ENCODE measurements at places on chromosomes 7 and 10.

- no peak for DNase-seq
Measured at GRCh38 chr7:140447841-140448240, 31.5 kb downstream of the MKRN1 start.

DNA sequence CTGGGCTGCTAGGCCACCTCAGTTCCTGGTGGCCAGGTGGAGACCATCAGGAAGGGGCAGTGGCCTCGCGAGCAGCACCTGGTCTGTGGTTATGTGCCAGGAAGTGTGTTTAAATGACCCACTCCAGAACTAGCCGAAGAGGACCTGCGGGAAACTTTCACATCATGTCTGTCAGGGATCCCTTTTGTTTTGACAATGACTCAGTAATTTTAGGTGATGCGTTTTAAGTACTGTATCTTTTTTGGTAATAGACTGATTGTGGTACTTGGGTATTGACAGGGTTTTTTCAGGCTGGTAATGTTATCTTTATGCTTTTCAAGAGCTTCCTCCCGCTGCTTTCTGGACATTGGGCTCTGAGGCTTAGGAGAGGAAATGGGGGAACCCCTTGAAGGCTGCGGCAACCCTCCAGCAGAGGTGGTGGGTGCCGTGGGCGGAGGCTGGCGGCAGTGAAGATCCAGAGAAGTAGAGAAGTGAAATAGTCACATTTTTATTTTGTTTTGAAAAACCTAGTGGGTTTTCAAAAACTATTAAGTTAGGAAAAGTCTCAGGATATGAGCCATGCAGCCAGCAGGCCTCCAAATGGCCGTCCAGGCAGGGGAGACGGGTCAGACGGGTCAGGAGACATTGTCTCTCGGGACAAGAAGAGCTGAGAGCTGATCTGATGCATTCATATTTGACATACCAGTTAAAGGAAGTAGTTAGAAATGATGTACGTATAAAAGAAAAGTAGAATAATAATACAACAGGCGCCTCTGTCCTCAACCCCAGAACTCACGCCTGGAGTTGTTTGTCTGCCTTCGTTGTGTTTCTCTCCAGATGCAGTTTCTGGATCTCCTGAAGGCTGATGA, 27.7 kb downstream of the PPP2R2D start:
- no peak for DNase-seq

GRCh38 chr7:1252540-1253090, 19.9 kb downstream of the UNCX start:
- DNase-seq, result no peak

DNA sequence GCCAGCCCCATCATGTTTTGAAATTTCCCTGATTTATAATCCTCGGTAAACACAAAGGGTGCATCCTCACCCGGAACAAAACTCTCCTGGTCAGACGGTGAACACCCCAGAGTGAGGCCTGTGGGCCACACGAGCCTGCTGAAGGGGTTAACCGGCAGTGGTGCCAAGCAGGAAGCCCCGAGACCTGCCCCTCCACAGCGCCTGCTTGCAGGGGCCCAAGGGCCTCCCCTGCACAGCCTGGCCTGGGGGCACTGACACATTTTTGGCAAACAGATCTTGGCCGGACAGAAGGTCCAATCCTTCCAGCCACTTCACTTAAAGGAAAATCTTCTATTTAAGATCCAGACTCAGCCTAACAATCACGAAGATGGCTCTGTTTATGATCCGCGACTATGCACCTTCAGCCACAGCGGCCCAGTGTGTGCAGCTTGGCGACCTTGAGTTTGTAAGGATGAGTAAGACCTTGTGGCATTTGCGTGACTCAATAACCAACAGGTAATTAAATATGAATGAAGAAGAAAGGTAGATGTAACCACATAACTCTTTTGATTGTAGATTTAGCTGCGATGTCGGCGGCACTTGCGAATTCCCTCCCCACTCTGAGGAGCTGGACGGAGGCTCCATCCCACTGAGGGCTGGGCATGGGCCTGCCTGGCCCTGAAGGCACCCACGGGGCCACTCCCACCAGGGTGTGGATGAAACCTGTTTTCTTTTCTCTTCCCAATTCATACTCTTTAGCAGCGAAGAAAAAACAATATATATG, 328.2 kb downstream of the DNAJB6 start:
- DNase-seq, result no peak

DNA sequence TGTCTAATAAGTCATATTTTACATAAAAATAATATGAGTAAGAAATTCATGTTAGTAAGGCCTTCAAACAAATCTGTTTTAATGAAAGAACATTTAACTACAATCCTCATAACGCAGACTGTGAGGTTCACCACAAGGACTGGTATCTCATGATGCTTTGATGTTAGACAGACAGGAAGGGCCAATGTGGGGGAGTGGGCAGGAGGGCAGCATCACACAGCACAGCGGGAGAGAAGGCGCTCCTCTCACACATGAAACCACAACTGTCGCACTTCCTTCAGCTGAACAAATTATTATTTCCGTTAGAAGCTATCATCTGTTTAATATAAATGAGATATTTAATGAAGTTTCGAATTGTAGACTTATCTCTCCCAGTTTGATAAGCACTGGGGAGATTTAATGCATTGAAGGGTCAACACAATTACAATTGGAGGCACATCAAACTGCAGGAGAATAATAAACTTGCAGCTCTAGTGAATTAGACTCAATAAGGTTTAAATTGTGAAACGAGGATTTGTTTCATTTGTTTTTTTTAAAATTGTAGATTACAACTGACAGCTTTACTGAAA, 466.1 kb downstream of the PARD3 start:
- DNase-seq, result no peak

DNA sequence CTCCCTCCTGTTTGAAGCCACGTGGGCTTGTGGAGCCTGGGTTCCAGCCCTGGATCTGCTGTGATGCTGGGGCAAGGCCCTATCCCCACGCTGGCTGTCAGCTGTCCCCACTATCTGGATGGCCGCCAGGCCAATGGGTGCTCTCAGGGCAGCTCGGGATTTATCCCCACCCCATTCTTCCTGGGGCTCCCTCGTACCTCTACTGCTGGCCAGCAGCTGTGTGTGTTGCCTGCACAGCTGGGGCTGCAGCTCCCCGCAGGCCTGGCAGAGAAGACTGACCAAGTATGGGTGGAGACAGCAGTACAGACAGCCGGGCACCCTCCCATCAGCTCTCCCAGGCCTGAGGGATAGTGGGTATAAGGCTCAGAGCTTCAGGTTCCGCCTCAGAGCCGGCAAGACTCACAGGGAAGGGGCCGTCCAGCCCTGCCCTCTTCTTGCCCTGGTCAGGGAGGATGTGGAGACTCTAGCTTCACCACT, 13.6 kb downstream of the CLIP2 start:
- DNase-seq, result no peak

DNA sequence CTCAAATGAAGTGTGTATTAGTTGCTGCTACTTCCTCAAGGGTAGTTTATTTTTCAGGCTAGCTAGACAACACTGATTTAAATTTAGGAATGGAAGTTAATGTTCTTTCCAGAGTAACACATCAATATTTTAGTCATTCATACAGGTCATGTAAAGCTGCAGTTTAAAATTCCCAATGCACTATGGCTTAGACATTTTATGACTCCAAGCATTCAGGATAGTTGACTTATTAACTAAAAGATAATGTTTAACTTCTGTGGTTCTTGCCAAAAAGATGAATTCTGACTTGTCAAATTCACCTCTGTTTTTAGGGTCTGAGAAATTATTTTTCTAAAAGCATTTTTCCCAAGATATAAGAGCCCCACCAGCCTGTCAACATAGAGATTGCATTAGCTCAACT, 131.9 kb downstream of the TFPI2 start:
- no peak for DNase-seq

DNA sequence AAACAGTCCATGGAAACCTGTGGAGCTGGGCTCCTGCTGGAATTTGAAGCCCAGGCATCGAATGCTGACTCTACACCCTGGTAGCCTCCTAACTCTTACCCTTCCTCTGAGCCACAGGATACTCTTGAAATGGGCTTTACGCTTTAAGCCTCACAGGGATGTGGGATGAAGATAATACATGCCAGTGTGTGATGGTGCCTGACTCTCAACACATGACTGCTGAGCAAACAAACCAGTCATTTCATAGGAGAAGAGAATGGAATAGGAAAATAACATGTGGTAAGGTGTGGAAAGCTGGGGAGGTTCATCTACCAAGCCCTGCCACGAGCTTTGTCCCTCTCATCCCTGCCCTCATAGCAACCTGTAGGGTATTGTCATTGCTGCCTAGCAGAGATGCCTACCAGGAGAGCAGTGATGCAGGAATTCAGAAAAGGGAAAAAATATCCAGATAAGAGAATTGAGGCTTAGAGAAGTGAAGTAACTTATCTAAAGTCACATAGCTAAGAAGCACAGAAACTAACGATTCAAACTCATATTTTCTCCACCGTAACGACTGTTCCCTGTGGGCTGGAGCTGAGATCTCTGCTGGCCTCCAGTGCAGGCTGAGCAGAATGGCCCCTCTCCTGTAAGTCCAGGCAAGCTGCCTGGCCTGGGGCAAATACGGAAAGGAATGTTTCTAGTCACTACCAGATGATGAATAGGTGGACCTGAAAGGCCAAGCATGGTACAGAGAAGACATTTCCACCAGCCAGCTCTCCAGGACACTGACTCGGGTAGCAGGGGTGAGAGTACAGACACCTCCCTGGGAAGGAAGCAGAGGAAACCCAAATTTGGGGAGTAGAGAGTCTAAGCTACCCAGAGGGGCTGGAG, 90.2 kb upstream of the DUSP5 start:
- DNase-seq, result no peak

DNA sequence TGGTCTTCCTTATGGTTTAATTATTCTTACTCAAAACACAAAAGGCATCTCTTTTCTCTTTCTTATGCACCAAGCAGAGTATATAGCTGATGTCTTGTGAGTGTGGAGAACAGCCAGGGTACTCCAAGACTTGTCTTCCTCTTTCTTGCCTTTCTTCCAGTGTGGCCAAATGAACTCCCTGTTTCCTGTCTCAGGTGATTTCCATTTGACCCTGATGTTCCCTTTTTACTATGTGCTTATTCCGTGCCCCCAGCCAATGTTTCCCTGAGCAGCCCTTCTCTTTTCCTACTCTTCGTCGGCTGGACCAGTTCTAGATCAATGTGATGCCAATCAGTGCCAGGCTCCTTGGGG, 12.6 kb downstream of the OR9A4 start:
- no peak for DNase-seq

All from effector memory CD4-positive, alpha-beta T cell (primary cell).